Cerebellar nuclear complex (tissue), 1 donor: ENCODE measurements at places on chromosomes 1 and 21.

GRCh38 chr21:39115576-39116235, 67.5 kb downstream of the PSMG1 start:
- DNase-seq: no peak

- no peak for DNase-seq
Observed at GRCh38 chr1:54998677-54999076, at the start of gene BSND. Gene BSND, plus strand, starts transcription at chr1:54998933. Its CDS starts 254 bp downstream, at chr1:54999187.

DNA sequence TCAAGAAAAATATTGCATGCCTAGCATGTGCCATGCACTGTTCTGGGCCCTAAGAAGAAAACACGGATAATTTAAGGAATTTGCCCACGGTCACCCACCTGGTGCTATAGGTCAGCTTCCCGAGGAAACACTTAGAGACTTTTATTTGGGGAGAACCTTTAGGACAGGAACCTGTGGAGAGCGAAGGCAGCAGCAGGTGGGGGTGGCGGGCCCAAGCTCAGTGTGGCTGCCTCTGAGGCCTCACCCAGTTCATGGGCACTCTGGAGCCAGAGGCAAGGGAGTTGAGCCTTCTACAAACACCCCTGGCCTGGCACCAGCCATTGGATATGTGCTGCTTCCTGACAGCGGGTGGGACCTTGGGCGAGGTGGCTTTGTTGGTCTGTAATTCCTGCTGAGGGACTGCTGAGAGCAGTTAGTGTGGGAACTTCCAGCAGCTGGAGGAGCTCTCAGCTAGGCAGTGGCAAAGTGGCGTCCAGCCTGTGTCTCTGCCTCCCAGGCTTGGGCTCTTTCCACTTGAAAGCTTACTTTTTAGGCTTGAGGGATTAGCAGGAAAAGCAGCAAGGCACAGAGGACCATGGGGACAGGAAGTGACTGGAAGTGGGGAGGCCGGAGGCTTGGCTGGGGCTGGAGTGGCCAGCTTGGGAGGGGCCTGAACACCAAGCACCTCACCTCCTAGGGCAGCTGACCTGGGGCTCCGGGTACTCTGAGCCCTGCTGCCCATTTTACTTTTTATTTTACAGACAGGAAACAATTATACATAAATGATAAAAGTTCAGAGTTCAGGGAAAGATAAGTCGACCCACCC, 19.1 kb downstream of the MRPL37 start:
- DNase-seq: no peak

DNA sequence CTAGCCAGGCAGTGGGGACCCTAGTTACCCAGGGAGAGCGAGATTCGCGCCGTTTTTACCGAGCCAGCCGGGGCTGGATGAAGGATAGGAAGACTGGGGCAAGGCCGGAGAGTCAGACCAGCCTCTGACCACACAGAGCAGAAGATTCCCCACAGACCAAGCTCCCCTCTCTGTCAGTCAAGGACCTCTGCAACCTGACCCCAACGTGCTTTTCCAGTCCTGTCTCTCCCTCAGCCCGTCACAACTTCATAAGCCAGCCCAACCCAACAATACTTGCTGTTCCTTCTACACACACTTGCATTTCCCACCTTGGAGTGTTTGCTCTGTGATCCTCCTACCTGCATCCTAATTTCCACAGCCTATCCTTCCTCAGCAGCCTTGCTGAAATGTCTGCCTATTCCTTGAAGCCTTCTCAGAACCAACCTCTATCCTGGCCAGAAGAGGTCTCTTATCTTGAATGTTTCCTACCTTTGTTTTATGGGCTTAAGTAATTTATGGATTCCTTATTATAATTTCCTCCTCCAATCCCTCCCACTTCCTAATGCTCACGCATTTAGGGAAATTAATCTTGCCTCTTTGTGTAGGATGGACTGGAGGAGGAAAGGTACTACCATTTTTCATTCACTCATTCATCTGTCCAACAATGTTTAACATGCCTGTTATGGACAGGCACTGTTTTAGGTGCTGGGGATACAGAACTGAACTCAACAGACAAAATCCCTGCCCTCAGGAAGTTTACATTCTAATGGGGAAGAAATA, at the start of gene GSTM3:
Gene GSTM3 (minus strand): TSS at position 424 of the 759 bp plus-strand sequence. CDS start 751 bp downstream, outside the sequence.
- DNase-seq: no peak

DNA sequence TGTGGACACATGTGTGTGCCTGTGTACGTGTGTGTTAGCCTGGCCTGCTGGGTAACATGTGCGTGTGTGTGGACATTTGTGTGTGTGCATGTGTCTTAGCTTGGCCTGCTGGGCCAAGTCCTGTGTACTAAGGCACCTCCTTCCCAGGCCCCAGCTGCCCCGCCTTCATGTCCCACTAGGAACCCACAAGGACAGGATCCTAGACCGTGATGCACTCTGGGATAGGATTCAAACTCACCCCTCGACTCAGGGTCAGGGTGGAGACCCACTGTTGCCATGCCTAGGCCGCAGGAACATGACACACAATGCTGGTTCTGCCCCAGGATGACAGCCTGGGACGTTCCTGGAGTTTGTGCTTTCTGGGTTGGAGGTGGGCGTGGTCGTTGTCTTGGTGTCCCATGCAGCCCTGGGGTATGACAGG, 89.9 kb upstream of the TMPRSS2 start:
- no peak for DNase-seq

DNA sequence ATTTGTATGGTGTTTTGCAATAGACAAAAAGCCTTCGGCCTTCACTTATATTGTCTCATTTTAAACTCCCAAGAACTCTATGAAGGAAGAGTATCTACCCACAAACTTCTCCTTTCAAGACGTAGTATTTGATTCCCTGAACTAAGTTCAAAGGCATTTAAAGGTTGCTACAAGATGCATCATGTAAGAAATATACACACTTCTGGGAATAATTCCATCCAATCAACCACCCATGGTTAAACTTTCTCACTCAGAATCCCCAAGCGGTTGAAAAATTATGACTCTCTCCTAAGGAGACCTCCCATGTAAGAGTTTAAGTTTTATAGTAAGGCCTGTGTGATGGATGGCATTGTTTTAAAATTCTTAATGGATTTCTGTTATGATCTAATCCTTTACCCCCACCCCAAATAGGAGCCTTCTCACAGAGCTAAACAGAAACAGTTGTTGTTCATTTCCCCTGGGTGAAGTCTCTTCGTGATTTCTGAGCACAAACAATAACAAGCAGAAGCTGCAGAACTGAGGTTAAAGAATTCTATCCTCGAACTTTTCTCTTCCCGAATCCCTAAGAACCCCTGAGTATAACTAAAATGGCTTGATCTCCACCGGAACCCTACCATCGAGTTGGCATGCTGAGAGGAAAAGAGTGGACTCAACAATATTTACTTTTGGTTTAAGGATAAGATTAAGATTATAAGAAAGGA, 185.0 kb downstream of the TGFBR3 start:
- DNase-seq: no peak

DNA sequence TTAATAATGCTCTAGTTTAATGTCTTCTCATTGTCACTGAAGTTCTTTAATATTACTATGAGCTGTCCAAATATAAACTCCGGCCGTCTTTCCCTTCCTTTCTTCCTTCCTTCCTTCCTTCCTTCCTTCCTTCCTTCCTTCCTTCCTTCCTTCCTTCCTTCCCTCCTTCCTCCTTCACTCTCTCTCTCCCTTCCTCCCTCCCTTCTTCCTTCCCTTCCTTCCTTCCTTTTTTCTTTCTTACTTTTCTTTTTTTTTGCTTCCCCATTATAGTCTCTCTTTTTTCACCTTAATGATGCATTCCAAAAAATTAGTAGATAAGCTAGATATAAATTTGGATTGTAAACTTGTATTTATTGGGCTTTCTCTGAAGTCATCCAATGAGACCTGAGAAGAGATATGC, 431.0 kb upstream of the ADGRL4 start:
- no peak for DNase-seq

GRCh38 chr1:205257735-205258134, 30.0 kb downstream of the TMCC2 start:
- DNase-seq: no peak

DNA sequence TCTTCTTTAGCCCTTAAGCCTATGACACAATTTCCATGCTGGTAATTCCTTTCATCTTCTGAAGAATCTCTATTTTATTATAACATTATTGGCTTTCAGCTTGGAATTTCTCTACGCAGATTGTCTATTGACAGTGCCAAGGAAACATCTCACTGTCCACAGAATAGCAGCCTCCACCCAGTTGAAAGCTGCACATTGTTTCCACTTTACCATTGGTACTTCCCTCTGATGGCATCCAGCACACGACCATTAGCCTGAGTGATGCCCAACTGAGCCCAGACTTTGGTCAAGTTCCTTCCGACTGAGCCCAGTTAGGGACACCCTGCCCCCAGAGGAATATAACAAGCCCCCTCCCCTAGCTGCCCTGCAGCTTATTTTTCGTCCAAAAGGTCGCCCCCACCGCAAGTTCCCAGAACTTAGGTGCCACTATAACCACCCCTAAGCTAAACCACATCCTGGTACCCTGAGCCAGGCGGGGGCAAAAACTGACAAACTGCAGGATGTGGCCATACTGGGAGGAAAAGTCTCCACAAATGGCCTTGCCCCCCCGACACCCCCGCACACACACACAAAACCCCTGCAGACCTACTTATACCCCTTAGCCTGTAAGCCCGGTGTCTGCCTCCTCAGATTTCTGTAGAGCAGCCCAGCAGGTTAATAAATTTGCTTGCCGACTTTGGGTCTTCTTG, 13.2 kb downstream of the GBP5 start:
- no peak for DNase-seq

DNA sequence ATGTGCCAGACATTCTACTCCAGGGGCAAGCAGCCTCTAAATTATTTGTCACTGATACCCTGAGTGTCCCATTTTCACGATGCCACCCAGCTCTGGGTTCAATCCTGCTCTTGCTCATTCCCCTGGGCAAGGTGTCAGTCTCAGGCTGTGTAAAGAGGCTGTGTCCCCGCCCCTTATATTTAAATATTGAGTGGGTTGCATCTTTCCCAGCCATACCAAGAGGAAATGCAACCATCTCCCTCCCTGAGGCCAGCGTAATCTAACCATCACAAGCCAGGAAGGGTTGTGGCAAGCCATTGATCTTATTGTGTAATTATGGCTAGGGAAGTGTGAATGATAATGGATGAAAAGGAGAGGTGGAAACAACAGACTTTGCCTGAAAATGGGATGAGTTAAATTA, 54.7 kb upstream of the CLDN14 start:
- no peak for DNase-seq

GRCh38 chr1:1510912-1511532, 940 bp upstream of the ATAD3A start:
- DNase-seq: no peak

DNA sequence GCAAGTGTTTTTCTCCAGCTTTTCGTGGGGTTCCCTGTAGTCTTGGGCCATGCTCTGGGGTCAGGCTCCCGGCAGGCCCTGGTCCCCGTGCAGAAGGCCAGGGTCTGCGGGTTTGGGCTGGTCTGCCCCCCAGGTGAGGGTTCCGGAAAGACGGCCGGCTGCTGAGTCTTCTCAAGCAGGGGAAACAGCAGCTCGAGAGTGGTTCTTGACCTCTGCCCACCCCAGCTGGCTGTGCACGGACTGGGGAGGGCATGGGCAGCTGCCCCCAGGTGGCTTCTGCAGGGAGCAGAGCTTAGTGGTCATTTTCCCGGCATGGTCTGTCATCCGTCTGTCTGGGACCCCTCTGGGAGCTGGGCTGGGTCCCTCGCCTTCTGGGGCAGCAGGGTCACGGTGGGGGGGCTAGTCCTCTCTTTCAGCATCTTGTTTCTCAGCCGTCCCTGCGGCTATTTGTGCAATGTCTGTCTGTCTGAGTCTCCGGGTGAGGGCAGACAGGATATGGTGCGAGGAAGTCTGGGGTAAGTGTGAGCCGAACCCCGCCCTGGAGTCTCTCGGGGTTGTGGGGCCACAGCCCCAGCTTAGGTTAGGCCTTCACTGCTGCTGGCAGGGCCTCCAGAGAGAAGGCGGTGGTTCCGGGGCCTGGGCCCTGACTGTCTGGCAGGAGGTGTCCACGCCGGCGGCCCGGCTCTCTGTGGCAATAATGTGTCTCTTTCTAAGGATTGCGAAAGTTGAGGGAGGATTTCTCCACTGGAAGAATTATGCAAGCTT, 6.1 kb downstream of the SKI start:
- DNase-seq: no peak

GRCh38 chr1:15186846-15187151, 33.3 kb downstream of the TMEM51 start:
- no peak for DNase-seq

GRCh38 chr1:8358897-8359616, 41.1 kb downstream of the SLC45A1 start:
- DNase-seq: no peak

DNA sequence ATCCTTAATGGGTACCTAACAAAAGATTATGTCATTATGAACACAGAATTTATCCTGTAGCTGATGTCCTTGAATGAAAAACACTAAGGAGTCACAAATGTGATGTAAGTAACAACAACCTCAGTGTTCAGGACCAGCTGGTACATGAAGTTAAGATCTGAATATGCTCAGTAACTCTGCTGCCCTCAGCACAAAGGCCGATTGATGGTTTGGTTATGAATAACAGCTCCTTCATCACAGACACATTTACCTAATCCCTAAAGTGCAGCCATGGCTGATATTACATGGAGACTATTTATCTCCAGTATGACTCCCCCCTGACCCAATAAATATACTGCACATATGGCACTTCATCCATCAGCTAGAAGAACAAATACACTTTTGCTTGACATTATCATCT, 75.2 kb downstream of the PLPPR5 start:
- no peak for DNase-seq

GRCh38 chr1:62213075-62213914, 18.6 kb downstream of the L1TD1 start:
- no peak for DNase-seq

DNA sequence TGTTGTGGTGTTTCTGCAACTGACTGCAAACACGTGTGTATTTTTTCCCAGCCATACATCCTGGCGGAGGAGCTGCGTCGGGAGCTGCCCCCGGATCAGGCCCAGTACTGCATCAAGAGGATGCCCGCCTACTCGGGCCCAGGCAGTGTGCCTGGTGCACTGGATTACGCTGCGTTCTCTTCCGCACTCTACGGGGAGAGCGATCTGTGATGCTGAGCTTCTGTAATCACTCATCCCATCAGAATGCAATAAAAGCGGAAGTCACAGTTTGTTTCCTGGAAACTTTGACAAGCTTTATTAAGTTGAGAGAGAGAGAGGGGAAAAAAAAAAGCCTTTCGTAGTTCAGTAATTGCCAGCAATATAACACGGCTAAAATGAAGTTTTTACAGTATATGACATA, 32.7 kb upstream of the MTR start:
- no peak for DNase-seq

DNA sequence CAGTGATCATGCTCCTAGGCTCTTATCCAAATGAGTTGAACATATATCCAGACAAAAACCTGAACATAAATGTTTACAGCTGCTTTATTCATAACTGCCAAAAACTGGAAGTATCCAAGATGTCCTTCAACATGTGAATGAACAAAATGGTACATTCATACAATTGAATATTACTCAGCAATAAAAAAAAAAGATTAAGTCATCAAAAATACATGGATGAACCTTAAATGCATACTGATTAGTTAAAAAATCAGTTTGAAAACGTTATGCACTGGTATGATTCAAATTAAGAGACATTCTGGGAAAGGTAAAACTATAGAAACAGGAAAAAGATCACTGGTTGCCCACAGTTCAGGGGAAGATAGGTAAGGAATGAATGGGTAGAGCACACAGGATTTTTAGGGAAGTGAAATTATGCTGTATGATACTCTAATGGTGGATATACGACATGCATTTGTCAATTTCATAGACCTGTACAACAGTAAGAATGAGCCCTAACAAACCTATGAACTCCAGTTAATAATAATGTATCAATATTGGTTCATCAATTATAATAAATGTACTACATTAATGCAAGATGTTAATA, 3.1 kb downstream of the LRRC40 start:
- DNase-seq: no peak
